ENCODE measurements at places on chromosomes 2 and 18.

DNA sequence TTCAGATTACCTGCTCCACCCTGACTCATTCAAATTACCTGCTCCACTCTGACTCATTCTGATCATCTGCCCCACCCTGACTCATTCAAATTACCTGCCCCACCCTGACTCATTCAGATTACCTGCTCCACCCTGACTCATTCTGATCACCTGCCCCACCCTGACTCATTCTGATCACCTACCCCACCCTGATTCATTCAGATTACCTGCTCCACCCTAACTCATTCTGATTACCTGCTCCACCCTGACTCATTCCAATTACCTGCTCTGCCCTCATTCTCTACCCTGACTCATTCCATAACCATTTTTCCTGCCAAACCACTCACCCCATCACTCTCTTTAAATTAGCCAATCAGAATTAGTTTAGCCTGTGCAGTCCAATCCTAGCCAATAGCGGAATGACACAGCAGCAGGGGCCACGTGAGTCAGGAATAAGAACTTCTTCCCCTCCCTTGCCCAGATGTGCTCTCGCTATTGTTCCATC is 26.2 kb downstream of the CFAP53 start:
- no peak for DNase-seq

GRCh38 chr2:215376103-215376780 is 59.6 kb downstream of the FN1 start:
- no peak for DNase-seq

GRCh38 chr2:10331027-10331701 is 28.5 kb downstream of the HPCAL1 start:
- no peak for DNase-seq

DNA sequence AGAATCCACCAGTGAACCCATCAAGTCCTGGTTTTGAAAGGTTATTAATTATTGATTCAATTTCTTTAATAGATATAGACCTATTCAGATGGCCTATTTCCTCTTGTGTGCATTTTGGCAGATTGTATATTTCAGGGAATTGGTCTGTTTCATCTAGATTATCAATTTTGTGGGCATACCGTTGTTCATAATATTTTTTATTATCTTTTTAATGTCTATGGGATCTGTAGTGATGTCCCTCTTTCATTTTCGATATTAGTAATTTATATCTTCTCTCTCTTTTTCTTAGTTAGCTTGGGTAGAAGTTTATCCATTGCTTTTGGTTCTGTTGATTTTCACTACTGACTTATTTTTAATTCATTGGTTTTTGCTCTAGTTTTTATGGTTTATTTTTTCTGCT is 39.9 kb upstream of the TANC1 start:
- no peak for DNase-seq

Data from NCI-H1092 (cell line).